ENCODE measurements at places on chromosomes 11 and 22.

DNA sequence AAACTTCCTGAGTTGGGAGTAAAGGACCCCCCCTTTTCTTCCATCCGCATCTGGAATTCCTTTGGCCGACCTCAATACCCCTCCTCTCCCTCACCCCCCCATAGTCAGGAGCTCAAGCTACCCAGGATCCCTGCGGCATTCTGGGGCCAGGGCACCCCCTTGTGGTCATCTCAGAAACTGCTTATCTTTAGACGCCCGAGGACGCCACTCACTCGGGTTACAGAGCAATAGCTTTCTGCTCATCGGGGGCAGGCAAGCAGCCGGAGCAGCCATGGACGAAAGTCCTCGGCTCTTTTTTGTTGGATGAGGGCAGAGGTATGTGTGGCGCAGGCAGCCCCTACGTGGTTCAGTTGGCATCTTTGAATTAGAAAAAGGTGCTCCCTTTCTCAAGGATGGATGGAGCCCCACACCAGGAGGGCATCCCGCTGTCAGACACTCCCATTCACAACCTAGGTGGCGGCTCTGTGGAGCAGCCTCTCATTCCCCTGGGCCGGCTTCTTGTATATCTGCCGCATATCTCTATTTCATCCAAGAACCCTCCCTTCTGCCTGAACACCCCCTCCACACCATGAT, 2.3 kb downstream of the C1QTNF5 start:
- H3K36me3 ChIP-seq: peaks cover 15% of the 10 kb centered on the region
- no peak overlapping the region for H3K27ac ChIP-seq
- DNase-seq: peak; percentile 39
- H3K4me3 ChIP-seq: peak overlapping the region; percentile 24

DNA sequence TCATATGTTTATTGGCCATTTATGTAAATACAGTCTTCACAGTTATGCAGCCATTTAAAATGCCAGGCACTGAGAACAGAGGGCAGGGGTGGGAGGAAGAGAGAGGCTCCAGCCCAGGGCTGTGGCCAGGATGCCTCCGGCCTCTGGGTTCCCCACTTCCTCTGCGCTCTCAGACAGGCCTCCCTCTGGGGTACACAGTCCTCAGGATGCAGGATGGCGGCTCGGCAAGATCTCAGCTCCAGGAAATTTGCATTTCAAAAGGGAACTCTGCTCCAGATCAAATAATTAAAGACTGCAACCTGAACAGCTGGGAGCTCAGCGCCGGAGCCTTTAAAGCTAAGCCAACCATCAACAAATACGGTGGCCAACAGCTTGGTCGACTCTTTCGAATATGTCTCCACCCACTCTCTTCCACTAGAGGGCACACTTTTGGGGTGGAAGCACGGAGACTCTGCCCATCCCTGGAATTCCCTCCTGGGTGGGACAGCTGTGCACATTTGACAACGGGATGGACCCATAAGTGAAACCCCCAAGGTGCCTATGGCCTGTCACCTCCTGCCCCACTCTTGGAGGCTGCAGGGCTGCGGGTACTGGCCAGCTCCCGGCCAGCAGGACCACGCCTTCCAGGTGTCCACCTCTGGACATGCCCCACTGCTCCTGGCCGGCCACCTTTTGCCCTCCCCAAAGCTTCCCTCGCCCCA, 1044.7 kb downstream of the BRD1 start:
- H3K36me3 ChIP-seq: no peaks in the 10 kb centered on the region
- H3K27ac ChIP-seq: no peak overlapping the region
- H3K4me1 ChIP-seq: no peaks in the 10 kb centered on the region

DNA sequence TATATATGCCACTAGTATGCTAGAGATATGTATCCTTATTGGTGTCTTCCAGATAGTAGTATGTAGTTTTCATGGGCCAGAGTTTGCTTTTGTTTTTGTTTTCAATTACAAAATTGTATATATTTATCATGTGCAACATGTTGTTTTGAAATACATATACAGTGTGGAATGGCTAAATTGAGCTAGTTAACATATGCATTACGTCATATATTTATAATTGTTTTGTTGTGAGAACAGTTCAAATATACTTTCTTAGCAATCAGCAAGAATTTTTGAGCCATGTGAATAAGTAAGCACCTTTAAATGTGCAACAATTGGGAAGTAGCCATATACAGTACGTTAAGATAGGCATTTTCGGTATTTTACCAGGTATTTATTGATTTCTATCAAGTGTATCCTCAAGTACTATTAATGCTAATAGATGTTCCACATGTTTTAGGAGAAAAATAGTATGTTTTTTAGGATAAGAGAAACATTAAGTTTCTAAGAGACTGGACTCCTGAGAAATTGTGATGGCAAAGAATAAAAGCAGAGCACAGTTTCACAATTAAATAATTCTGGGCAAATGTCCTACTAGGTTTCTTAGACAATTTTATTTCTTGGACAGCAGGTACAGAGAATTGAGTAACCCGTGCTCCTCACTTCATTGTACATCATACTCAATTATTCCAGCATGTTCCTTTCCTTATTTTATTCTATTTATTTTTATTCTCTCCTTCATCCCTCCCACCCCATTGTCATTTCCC, 60.5 kb upstream of the SLC5A12 start:
- no peaks in the 10 kb centered on the region for H3K36me3 ChIP-seq
- H3K27ac ChIP-seq: no peak overlapping the region
- H3K4me3 ChIP-seq: no peak overlapping the region

DNA sequence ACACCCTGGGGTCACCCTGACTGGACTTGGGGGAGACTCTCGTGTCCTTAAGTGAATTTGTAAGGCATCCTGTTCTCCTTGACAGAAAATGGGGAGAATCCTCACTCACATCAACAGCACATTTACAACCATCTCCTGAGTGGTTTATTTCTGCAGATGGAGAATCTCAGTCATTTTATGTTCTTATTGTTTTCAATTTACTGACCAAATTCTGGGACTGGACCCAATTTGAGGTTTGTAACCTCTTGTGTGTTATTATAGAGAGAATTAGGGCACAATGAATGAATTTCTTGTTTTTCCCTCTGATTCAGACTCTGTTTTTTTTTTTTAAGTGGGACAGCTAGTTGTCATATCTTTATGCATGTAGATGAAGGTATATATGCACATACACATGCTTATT, 104.9 kb downstream of the ADAMTS15 start:
- DNase-seq: no peak
- no peaks in the 10 kb centered on the region for H3K4me1 ChIP-seq

DNA sequence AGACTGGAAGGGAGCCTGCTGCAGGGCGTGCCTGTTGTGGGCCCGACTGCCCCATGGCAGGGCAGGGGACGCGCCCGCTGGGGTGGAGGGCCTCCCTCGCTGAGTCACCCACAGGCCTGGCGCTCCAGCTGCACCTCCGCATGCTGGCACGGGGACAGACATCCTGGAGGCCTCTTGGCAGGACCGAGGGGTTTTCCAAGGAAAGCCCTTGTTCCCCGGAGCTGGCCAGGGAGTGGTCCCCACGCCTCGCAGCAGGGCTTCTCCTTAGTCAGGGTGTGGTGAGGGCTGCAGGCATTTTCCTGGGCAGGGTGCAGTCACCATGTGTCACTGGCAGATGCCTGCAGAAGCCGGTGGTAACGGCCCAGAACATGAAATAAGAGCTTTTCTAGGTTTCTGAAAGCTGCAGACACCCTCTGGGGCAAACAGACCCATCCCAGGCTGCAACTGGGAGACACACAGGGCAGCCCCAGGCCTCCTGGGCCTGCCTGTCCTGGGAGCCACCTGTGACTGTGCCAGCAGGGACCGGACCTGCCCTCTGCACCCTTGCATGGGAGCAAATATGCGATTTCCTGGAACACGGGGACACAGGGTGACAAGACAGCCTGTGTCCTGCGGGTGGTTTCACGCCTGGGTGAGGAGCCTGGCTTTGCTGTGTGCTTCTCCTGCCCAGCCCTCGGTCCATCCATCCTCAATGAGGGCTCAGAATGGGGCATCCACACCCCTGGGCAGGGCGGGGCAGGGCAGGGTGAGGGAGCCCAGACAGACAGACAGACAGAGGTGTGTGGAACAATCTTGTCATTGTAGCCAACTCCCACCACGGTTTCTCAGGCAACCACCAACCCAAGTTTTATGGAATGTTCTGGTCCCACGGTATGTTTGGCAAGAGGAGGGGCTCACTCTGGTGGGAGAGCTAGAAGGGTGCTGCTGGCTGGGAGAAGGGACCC, 43.2 kb upstream of the FADD start:
- H3K4me3 ChIP-seq: no peak overlapping the region
- no peak for DNase-seq
- peaks cover 2% of the 10 kb centered on the region for H3K27me3 ChIP-seq

- H3K4me1 ChIP-seq: peaks cover 28% of the 10 kb centered on the region
- no peaks in the 10 kb centered on the region for H3K27me3 ChIP-seq
- no peaks in the 10 kb centered on the region for H3K36me3 ChIP-seq
- DNase-seq: no peak
These were observed 40.7 kb downstream of the CD6 start for GRCh38 chr11:61011950-61012736.
